Glutamatergic neuron (in vitro differentiated cells): ENCODE measurements at places on chromosomes 11 and 22. TPM values are rescaled to one million over a fixed set of nuclear protein-coding genes. Genes with fewer than 3 reads are reported as not detected.

Gene SUSD2
- 123 TPM for total RNA-seq

Gene POU2AF2
- not detected for total RNA-seq

Gene MCHR1
- 1.7 TPM for total RNA-seq

Gene OR52H1
- not detected for total RNA-seq

Gene VWCE
- total RNA-seq: 27.3 TPM

Gene ELF5
- not detected for total RNA-seq

Gene PGR
- 0.27 TPM for total RNA-seq

Gene P2RX6
- total RNA-seq: 1.5 TPM

Gene TSPAN32
- total RNA-seq: not detected

Gene MPPED1
- 0.37 TPM for total RNA-seq

Gene FGF4
- 0.37 TPM for total RNA-seq
